ENCODE measurements at places on chromosomes 12 and 14.

DNA sequence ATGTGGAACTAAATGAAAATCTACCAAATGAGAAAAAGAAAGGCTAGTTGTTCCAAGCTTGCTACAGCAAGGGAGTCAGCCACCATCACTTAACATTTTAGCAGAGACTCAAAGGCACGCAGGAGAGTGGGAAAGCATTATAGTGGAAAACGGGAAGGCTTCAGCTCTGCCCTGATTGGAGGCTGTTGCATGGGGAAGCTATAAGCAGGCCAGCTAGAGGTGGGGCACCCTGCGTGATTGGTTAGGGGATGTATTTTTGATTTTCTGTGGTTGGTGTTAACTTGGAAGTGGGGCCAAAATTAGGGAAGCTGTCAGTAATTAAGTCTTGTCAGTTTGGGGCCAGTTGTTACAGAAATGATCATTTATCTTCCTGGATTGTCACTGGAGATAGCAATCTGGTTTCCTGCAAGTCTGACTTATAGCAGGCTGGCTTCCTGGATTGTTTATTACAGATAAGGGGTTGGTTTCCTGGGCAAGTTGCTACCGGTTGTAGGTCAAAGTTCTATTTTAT is 93.9 kb downstream of the FAR2 start:
- no peak for DNase-seq

DNA sequence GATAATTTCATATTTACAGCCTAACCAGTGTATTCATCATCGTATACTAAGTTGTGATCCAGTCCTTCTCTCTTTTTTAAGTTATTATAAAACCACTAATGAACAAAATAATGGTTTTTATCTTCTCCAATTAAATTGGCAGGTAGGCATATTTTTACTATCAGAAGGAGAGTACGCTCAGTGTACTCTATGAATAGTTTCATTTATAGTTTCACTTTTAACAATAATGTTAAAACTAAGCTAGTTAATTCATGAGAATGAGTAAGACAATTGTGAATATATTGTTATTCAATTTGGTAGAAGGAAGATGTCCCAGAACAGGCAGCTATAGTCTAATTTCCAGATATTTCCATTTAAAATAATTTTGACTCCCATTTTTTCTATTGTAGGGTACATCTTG is 277.1 kb downstream of the RASSF9 start:
- no peak for DNase-seq

DNA sequence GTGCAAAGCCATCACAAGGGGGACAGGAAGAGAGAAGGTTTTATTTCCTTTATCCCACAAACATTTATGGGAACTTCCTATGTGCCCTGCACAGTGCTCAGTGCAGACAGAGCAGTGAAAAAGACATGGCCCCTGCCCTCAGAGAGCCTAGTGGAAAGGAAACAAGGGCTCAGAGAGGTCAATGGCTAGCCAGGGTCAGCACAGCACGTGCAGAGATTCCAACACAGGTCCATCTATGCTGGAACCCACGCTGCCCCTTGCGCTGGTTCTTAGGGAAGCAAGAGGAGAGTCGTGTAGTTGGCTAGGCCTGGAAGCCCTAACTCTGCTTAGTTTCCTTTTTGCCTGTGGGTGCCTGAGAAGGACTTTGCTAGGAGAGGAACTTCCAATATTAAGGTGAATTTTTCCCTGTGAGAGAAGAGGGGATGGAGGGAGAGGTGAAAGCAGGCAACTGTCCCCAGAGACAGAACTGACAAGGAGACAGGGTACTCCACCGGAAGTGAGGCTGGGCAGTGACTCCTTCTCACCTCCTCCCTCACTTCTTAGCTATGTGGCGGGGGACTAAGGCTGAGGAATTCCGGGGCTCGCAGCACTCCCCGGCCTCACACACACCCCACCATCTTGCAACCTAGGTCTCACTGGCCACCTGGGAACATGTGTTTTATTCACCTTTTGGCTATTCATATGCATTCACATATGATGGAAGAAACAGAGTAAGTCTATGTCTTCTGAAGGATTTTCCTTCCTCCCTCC is 12.1 kb upstream of the GPX2 start:
- DNase-seq: no peak

DNA sequence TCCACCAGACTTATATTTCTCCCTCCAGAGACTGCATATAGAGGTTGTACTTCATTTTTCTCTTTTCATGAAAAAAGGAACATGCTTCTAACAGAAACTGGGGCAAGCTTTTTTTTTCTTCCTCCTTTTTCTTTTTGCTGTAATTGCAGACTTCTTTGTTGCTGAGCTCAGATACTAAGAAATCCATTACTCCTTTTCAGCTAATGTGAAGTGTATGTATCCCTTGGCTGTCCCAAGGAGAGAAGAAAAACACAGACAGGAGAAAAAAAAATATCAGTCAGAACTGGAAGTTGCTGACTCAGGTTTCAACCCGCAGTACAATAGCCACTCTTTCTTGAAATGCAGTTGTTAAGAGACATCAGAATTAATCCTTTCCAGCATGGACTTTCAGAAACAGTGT is 1248.4 kb downstream of the LRFN5 start:
- DNase-seq: no peak

DNA sequence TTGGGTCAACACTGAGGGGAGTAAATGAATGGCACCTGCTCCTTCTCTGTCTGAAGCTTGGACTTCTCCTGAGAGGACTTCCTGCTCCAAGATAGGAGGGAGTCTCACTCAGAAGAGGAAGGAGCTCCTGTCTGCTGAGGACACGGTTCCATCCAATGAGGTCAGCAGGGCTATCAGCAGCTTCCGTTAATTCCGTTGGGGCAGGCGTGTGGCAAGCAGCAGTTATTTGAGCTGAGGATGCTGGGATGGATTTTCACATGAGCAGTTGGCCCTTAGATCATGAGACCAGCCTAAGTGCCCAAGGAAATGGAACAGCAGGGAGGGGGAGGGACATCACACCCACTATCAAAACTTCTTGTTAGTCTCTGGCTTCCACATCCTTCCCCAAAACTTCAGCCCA is 159.0 kb upstream of the PZP start:
- DNase-seq: no peak

DNA sequence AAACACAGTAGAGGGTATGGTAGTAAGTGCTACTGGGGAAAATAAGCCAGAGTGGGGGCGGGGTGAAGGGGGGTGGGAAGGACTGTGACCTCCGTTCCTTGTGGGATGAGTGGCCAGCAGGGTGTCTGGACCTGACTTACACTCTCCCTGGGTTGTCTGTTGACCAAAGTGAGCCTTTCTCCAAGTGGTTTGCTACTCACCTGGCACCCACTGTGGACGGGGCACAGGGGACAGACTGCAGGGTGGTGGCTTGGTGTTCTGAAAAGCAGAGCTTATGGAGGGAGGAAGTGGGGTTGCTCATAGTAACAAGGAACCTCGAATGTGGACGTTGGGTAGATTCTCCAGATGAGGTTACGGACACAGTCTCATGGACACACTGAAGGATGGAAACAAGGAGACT is 94.4 kb upstream of the VRK1 start:
- no peak for DNase-seq

GRCh38 chr12:80199931-80200330 is 100.6 kb downstream of the OTOGL start:
- no peak for DNase-seq

DNA sequence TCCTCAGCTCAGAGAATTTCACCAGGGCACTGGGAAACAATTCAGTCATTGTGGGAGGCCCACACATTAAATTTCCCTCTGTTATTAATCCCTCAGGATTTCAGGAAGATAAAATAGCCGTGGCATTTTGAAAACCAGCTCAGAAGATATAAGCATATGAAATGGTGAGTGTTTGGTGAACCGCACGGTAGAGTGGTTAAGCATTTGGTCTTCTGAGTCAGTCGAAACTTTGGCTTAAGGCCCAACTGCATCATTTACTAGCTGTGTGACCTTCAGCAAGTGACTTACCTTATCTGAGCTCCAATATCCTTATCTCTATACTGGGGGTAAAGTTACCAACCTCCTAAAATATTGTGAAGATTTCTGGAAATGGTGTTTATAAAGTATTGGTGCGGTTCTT is 5.2 kb upstream of the VRK1 start:
- DNase-seq: no peak

- peak; percentile 36 for DNase-seq
Observed at GRCh38 chr12:9750276-9751203, 10.2 kb downstream of the CD69 start.

- no peak for DNase-seq
Observed at GRCh38 chr12:47993491-47993890, 10.8 kb downstream of the COL2A1 start.

DNA sequence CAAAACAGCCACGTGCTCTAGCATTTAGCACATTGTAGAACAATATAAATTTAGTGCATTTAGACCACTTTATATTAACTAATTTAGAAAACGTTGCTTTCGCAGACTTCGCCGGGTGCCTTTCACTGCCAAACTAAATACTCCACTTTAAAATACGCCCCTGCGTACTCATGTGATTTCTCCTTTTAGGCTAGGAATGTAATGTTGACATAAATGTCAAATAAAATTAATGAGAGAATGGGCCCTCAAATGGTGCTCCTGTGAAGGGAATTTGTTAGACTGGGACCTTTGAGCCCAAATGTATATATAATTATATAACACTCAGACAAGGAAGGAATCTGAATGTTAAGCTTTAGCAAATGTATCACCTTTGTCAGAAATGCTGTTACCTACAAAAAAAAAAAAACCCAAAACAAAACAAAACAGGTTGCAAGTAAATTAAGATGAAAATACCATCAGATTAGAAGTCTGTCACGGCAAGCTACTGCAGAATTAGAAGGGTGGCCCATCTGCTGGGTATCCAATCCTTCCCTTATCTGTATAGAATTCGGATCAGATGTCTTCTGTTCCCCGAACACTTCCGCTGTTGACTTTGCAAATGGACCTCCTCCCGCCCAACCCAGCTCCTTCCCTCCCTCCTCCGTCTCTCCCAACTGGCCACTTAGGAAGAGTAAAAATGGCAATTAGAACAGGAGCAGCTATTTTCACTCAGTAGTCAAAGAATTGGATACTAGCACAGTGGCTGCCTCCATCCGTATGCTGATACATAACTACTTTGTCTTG is 159.3 kb upstream of the FOXN3 start:
- no peak for DNase-seq

DNA sequence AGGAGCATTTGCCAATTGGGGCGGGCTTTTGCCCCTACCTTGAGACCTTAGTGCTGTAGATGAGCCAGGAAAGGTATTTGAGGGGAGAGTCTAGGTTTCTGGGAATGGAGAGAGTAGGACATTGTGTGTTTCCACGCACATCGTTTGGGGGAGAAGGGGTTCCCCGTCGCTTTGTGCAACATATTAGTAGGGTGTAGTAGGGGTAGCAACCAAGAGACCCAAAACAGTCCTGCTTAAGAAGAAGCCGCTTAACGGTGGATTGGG is 694 bp upstream of the PTGES3 start:
- no peak for DNase-seq

DNA sequence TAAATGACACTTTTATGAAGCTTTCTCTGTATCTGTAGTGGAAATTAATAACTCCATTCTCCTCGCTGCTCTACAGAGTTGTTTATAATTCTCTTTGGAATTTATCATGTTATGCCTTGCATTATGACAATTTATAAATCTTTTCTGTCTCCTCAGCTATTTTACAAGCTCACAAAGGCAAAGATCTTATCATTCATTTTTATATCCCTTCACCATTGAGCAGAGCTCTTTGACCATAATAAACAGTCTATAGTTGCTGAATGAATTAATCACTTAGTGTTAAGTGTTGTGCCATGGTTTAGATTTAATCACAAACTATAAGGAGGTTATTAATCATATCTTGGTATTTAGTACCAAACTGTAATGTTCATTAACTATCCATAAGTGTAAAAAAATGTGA is 126.4 kb downstream of the NAV3 start:
- no peak for DNase-seq

- no peak for DNase-seq
Observed at GRCh38 chr12:19263672-19264071, 134.1 kb downstream of the PLEKHA5 start.

- no peak for DNase-seq
Observed at GRCh38 chr12:47231456-47231855, 151.7 kb upstream of the AMIGO2 start.

GRCh38 chr12:54970741-54971140 is 13.8 kb downstream of the TESPA1 start:
- no peak for DNase-seq

DNA sequence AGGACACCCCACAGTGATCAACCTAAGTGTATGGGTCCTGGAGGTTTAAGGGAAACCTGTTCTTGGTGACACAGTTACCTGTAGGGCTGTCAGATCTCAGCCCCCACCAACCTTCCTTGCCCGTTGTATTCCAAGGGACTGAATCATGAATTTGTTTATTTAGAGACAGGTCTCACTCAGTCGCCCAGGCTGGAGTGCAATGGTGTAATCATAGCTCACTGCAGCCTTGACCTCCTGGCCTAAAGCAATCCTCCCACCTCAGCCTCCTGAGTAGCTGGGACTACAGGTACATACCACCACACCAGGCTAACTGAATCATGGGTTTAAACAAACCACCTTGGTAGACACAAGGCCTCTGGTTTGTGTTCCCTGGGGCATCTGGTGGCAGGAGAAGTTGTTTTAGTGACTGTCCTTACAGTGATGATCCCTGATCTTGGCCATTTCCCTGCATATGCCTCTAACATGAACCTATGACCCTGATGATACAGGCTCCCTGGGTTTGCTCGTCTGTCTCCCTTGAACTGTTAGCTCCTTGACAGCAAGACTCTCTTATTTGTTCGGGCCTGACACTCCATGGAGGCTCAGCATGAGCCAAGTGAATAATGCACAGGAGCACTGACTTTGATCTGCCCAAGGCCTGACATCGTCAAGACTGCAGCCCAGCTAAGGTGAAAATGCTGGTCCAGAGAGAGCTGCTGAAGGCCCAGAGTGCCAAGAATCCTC is 47.9 kb downstream of the PITPNM2 start:
- DNase-seq: no peak

DNA sequence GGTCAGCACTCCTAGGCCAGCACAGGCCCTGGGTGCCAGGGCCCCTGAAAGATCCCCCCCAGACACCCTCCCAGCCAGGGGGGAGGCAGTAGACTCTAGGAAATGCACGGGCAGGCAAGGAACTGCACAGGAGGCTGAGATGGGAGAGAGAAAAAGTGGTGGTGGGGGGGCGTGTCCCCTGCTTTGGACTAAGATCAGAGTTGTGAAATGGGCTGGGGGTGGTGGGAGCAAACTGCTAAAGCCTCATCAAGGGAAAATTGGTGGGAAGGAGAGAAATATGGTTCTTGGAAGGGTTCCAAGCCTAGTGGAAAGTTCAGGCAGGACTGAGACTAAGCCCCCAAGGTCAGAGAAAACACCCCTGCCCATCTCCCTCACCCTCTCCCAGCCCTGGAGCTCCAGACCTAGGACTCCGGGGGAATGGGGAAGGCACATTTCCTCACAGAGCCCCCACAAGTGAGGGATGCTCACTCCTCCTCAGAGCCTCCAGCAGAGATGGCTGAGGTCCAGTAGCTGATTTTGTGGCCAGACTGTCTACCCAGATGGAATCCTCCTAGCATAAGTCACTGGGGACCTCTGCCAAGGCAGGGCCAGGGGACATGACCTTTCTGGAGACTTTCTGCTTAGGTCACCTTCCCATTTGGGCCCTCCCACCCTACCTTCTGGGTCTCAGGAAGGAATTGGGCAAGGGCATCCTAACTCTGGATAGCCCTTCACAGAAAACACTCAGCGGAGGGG is 29.8 kb downstream of the FIGNL2 start:
- DNase-seq: no peak

GRCh38 chr12:118633071-118633470 is 256.7 kb downstream of the SUDS3 start:
- no peak for DNase-seq
